T-helper 1 cell (primary cell): ENCODE measurements at places on chromosomes 16 and 17.

- DNase-seq = no peak
Observed at GRCh38 chr16:4979736-4980660, 21.9 kb downstream of the SEC14L5 start.

DNA sequence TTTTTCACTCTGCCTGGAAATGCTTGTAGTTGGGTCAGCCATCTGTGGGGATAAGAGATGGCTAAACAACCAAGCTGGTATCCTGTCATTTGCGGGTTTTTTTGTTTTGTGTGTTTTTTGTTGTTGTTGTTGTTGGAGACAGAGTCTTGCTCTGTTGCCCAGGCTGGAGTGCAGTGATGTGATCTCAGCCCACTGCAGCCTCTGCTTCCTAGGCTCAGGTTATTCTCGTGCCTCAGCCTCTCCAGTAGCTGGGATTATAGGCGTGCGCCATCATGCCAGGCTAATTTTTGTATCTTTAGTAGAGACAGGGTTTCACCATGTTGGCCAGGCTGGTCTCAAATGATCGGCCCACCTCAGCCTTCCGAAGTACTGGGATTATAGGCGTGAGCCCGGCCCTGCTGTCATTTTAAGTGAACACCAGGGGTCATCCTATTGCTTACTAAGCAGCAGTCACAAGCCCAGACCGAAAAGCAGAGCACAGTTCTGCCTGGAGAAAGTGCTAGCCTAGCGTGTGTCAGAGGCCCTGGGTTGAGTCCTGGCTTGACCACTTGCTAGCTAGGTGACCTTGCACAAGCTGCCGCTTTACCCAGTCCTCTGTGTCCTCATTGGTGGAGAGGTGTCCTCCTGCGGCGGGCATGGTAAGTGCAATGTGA is 4.6 kb downstream of the SMCR8 start:
- no peak for DNase-seq

DNA sequence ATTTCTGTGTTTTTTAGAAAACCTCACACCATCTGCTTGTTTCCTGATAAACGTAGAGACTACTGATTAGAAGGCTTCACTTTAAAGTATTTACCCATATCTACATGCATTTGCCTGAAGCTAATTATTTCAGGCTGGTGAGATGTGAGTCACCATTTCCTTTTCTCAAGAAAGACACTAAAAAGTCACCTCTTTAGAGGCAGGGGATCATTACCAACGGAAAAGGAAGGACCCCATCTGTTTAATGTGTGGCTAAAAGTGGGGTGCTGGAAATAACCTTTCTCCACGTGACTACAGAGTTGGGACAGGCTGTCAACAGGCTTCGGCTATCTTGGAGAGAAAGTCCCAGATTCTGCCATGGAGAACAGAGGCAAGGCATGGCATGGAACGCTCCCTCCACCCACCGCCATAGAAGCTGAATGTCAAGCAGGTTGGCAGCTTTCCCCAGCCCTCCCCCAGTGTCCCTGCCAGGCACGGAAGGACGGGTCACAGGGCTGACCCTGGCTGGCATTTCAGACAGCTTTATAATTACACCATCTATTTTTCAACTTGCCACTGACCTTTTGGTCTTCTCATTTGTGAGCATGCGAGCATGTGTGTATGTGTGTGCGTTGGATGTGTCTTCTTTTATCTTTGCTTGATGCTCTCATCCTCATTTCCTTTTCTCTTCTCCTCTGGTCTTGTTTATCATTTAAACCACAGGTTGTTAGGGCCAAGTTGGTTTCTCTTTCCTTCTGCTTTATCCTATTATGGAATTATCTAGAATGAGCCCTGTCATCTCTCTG is 157.0 kb downstream of the CPPED1 start:
- no peak for DNase-seq

- no peak for DNase-seq
Observed at GRCh38 chr17:10875984-10876555, 38.2 kb upstream of the PIRT start.

DNA sequence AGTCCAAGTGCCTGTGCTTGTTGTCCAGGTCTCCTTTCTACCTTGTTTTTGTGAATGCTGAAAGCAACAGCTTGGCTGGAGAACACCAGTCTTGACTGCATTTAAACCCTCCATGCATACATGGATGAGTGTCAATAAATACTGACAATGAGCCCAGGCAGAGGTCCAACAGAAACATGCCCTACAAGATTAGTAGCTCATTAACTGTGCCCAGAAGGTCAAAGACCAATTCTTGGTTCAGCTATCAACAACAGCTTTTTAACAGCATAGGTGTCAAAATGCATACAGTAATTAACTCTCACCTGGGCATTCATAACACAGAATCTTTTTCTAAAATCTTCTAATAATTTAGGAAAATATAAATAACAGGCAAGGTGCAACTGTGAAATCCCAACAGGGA is 63.2 kb downstream of the N4BP1 start:
- DNase-seq = no peak

GRCh38 chr16:62676306-62676705 is 640.1 kb upstream of the CDH8 start:
- no peak for DNase-seq

GRCh38 chr16:19287241-19287640 is 1.7 kb downstream of the CLEC19A start:
- DNase-seq = no peak

GRCh38 chr17:16106161-16106891 is 106.7 kb downstream of the TTC19 start:
- no peak for DNase-seq
